ENCODE measurements at places on chromosomes 12 and 14.

DNA sequence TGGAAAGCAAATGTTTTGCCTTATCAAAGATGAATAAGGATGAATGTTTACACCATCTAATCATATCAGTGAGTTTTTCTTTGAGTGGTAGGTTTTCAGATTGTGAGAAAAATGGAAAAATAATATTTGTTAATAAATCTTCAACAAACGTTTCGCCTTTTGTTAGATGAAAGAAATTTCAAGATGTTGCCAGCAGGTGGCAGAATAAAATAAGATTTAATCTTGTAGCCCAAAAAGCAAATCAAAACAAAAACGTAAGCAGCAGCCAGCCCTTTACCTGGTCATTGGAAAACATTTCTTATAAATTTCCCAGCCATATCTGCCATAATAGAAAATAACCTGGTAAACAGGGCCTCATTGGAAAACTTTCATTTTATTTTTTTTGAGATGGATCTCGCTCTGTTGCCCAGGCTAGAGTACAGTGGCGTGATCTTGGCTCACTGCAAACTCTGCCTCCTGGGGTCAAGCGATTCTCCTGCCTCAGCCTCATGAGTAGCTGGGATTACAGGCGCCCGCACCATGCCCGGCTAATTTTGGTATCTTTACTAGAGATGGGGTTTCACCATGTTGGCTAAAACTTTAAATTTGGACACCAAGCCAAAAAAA is 15.4 kb upstream of the TMEM120B start:
- H3K36me3 ChIP-seq: no peaks in the 10 kb centered on the region
- DNase-seq: peak; percentile 83
- no peak overlapping the region for H3K27ac ChIP-seq
- H3K27me3 ChIP-seq: peaks cover 4% of the 10 kb centered on the region
- H3K4me3 ChIP-seq: no peak overlapping the region

- no peaks in the 10 kb centered on the region for H3K27me3 ChIP-seq
- H3K4me3 ChIP-seq: no peak overlapping the region
- DNase-seq: peak; percentile 44
- no peak overlapping the region for H3K27ac ChIP-seq
- no peaks in the 10 kb centered on the region for H3K36me3 ChIP-seq
Observed at GRCh38 chr14:34489324-34489723, 27.3 kb upstream of the SPTSSA start.

GRCh38 chr12:2641761-2642160 is 153.0 kb upstream of the FKBP4 start:
- H3K4me3 ChIP-seq: no peak overlapping the region
- no peaks in the 10 kb centered on the region for H3K27me3 ChIP-seq
- no peak for DNase-seq
- H3K36me3 ChIP-seq: no peaks in the 10 kb centered on the region

DNA sequence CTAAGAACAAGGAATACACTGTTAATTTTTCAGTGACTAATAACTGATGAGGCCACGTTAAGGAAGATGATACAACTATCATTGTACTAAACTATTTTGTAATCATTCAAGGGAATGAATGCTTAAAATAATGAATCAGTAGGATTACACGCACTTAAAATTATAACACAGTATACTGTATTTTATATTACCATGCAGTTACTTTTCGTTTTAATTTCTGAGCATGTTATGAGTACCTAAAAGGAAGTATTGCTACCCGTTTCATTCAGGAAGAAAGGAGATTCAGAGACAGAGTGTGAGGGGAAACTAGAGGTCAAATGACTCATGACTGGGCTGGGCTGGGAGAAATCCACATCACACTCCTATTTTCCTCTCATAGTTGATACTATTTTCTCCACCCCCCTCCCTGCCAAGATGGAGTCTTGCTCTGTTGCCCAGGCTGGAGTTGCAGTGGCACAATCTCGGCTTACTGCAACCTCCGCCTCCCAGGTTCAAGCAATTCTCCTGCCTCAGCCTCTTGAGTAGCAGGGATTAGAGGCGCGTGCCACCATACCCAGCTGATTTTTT is 202.0 kb downstream of the PPM1H start:
- H3K27me3 ChIP-seq: no peaks in the 10 kb centered on the region
- H3K27ac ChIP-seq: peak overlapping the region; percentile 94
- no peaks in the 10 kb centered on the region for H3K36me3 ChIP-seq
- peaks cover 54% of the 10 kb centered on the region for H3K4me1 ChIP-seq

- no peaks in the 10 kb centered on the region for H3K4me1 ChIP-seq
- H3K27me3 ChIP-seq: no peaks in the 10 kb centered on the region
- no peaks in the 10 kb centered on the region for H3K36me3 ChIP-seq
- no peak overlapping the region for H3K4me3 ChIP-seq
Observed at GRCh38 chr12:13606290-13606689, 375.1 kb downstream of the GRIN2B start.

DNA sequence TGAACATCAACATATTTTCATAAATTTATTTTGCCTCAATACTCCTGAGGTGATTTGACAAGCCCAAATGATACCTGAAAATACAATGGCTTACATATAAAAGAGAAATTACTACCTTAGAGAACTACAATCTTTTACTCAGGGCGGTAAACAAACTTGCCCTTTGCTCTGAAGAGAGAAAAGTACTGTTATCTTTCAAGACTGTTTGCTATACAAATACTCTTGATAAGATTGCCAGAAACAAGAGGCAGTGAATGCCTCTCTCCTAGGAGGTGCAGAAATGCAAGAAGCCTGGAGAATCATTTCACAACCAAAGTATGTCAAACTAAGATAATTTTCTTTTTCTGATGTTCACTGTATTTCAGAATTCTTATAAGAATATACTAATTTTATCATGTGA is 160.3 kb downstream of the ALX1 start:
- no peaks in the 10 kb centered on the region for H3K36me3 ChIP-seq
- H3K4me1 ChIP-seq: no peaks in the 10 kb centered on the region
- H3K4me3 ChIP-seq: no peak overlapping the region
- no peaks in the 10 kb centered on the region for H3K27me3 ChIP-seq
- no peak overlapping the region for H3K27ac ChIP-seq
- DNase-seq: no peak

- no peaks in the 10 kb centered on the region for H3K36me3 ChIP-seq
- no peak overlapping the region for H3K27ac ChIP-seq
- no peaks in the 10 kb centered on the region for H3K27me3 ChIP-seq
- H3K4me3 ChIP-seq: no peak overlapping the region
- peaks cover 11% of the 10 kb centered on the region for H3K4me1 ChIP-seq
- no peak for DNase-seq
Observed at GRCh38 chr12:110258466-110258865, 22.6 kb upstream of the ATP2A2 start.

- no peak overlapping the region for H3K27ac ChIP-seq
- H3K36me3 ChIP-seq: no peaks in the 10 kb centered on the region
- H3K4me1 ChIP-seq: no peaks in the 10 kb centered on the region
- peaks cover 4% of the 10 kb centered on the region for H3K27me3 ChIP-seq
- no peak for DNase-seq
- H3K4me3 ChIP-seq: no peak overlapping the region
Observed at GRCh38 chr12:68162374-68162773, 2.8 kb upstream of the IFNG start.

- H3K36me3 ChIP-seq: no peaks in the 10 kb centered on the region
- peaks cover 13% of the 10 kb centered on the region for H3K4me1 ChIP-seq
- no peak for DNase-seq
- H3K27ac ChIP-seq: no peak overlapping the region
- H3K4me3 ChIP-seq: no peak overlapping the region
- no peaks in the 10 kb centered on the region for H3K27me3 ChIP-seq
Observed at GRCh38 chr12:116404913-116405611, 127.6 kb upstream of the MED13L start.

GRCh38 chr12:54037360-54038283 is 4.8 kb downstream of the HOXC5 start:
- H3K4me1 ChIP-seq: peaks cover 36% of the 10 kb centered on the region
- H3K36me3 ChIP-seq: no peaks in the 10 kb centered on the region
- no peak for DNase-seq
- no peak overlapping the region for H3K4me3 ChIP-seq
- no peaks in the 10 kb centered on the region for H3K27me3 ChIP-seq

- H3K36me3 ChIP-seq: peaks cover 4% of the 10 kb centered on the region
- H3K4me3 ChIP-seq: no peak overlapping the region
- DNase-seq: no peak
- no peaks in the 10 kb centered on the region for H3K27me3 ChIP-seq
- H3K4me1 ChIP-seq: no peaks in the 10 kb centered on the region
Observed at GRCh38 chr14:50669441-50669986, 1.4 kb upstream of the SAV1 start.

- H3K27ac ChIP-seq: no peak overlapping the region
- no peaks in the 10 kb centered on the region for H3K27me3 ChIP-seq
- no peak overlapping the region for H3K4me3 ChIP-seq
- peaks cover 16% of the 10 kb centered on the region for H3K36me3 ChIP-seq
Observed at GRCh38 chr14:74064426-74064825, 19.8 kb downstream of the ALDH6A1 start.

DNA sequence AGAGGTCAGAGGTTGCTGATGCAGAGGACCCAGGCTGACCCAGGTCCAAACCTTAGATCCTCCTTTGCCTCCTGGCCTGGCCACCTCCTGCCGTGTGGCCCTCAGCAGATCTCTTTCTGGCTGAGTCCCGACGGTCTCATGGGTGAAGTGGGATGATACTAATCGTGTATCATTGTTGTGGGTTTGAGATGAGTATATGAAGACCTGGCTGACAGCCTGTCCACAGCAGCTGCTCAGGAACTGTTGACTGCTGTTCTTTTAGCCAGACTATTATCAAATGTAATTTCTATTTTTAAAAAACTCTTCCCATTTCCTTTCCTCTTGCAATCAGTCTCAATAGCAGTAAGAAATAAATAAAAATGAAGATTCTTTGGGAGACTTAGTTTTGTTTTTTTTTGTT is 45.6 kb downstream of the ANKRD9 start:
- H3K4me3 ChIP-seq: no peak overlapping the region
- no peaks in the 10 kb centered on the region for H3K27me3 ChIP-seq
- DNase-seq: no peak
- peaks cover 31% of the 10 kb centered on the region for H3K36me3 ChIP-seq
- no peak overlapping the region for H3K27ac ChIP-seq

GRCh38 chr12:47856721-47857575 is 37.2 kb upstream of the HDAC7 start:
- no peak overlapping the region for H3K4me3 ChIP-seq
- no peak for DNase-seq
- peaks cover 53% of the 10 kb centered on the region for H3K36me3 ChIP-seq
- H3K4me1 ChIP-seq: no peaks in the 10 kb centered on the region
- no peak overlapping the region for H3K27ac ChIP-seq

GRCh38 chr14:102034301-102034700 is 52.5 kb downstream of the HSP90AA1 start:
- peaks cover 2% of the 10 kb centered on the region for H3K4me1 ChIP-seq
- H3K27me3 ChIP-seq: no peaks in the 10 kb centered on the region
- H3K4me3 ChIP-seq: no peak overlapping the region
- no peak for DNase-seq

DNA sequence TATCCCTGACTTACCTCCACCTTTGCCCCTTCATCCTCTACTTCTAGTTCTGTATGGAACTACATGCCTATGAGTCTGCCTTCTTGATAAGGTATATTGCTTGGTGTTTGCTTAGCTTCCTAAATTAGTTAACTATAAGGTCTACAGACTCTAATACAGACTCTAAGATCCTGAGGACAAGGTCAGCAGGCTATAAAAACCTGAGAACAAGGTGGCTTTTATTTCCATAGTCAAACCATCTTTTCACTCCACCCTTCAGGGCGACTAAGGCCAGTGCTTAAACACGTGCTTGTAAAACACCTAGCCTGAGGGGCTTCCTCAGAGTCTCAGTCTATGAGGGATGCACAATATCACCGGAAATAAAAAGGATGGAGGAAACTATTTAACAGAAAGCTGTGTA is 36.1 kb upstream of the COL2A1 start:
- peaks cover 6% of the 10 kb centered on the region for H3K4me1 ChIP-seq
- DNase-seq: no peak
- no peaks in the 10 kb centered on the region for H3K27me3 ChIP-seq
- no peak overlapping the region for H3K27ac ChIP-seq
- peaks cover 10% of the 10 kb centered on the region for H3K36me3 ChIP-seq

GRCh38 chr12:46524778-46525177 is 152.2 kb upstream of the SLC38A2 start:
- H3K4me1 ChIP-seq: peaks cover 35% of the 10 kb centered on the region
- DNase-seq: peak; percentile 80
- no peaks in the 10 kb centered on the region for H3K27me3 ChIP-seq
- no peaks in the 10 kb centered on the region for H3K36me3 ChIP-seq

- no peak overlapping the region for H3K4me3 ChIP-seq
- no peaks in the 10 kb centered on the region for H3K27me3 ChIP-seq
- no peaks in the 10 kb centered on the region for H3K4me1 ChIP-seq
- no peak for DNase-seq
- H3K27ac ChIP-seq: no peak overlapping the region
Observed at GRCh38 chr14:69214393-69214792, 23.1 kb downstream of the EXD2 start.

DNA sequence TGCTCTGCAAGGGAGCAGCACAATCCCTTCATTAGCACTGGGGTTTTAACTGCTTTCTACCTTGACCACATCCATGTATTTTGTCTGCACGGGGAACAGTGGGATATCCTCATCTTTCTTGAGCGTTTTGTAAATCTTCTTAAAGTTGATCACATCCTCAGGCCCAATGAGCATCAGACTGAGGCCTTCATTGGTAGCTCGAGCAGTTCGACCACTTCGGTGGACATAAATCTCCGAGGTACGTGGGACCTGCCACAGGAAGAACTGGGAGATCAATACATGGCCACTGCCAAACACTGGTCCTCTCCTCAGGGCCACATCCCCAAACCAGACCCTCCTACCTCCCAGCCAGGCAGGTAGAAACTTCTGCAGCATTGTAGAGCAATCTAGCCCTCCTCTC is 26.1 kb downstream of the DDX24 start:
- no peak overlapping the region for H3K4me3 ChIP-seq
- H3K4me1 ChIP-seq: no peaks in the 10 kb centered on the region
- no peak overlapping the region for H3K27ac ChIP-seq
- no peaks in the 10 kb centered on the region for H3K27me3 ChIP-seq
- peaks cover 89% of the 10 kb centered on the region for H3K36me3 ChIP-seq

GRCh38 chr12:120710031-120710804 is at the start of gene UNC119B:
Gene UNC119B, plus strand, starts transcription at chr12:120710458. Its CDS starts 17 bp downstream, at chr12:120710475.
- H3K27me3 ChIP-seq: no peaks in the 10 kb centered on the region
- peak; percentile 97 for DNase-seq
- H3K4me3 ChIP-seq: peak within 1 kb of the TSS; percentile 84
- H3K27ac ChIP-seq: peak within 1 kb of the TSS; percentile 45
- H3K4me1 ChIP-seq: peaks cover 11% of the 10 kb centered on the region
- H3K36me3 ChIP-seq: peaks cover 16% of the 10 kb centered on the region

GRCh38 chr12:78818487-78818886 is 46.1 kb upstream of the SYT1 start:
- H3K27ac ChIP-seq: no peak overlapping the region
- no peaks in the 10 kb centered on the region for H3K36me3 ChIP-seq
- H3K4me3 ChIP-seq: no peak overlapping the region
- DNase-seq: no peak
- no peaks in the 10 kb centered on the region for H3K27me3 ChIP-seq

GRCh38 chr14:69263771-69264170 is 3.8 kb downstream of the GALNT16 start:
- H3K27ac ChIP-seq: peak overlapping the region; percentile 86
- peaks cover 47% of the 10 kb centered on the region for H3K4me1 ChIP-seq
- H3K27me3 ChIP-seq: peaks cover 27% of the 10 kb centered on the region
- peak overlapping the region; percentile 32 for H3K4me3 ChIP-seq
- DNase-seq: no peak

All from osteoblast (primary cell).